ENCODE measurements at places on chromosomes 2 and 18.

GRCh38 chr18:57035590-57035989 is 111.3 kb upstream of the BOD1L2 start:
- DNase-seq = no peak

- no peak for DNase-seq
Observed at GRCh38 chr2:42127425-42128424, 41.4 kb upstream of the EML4 start.

GRCh38 chr2:241039416-241039815 is 41.0 kb downstream of the SNED1 start:
- no peak for DNase-seq

- no peak for DNase-seq
Observed at GRCh38 chr18:7904529-7904928, 337.4 kb downstream of the PTPRM start.

DNA sequence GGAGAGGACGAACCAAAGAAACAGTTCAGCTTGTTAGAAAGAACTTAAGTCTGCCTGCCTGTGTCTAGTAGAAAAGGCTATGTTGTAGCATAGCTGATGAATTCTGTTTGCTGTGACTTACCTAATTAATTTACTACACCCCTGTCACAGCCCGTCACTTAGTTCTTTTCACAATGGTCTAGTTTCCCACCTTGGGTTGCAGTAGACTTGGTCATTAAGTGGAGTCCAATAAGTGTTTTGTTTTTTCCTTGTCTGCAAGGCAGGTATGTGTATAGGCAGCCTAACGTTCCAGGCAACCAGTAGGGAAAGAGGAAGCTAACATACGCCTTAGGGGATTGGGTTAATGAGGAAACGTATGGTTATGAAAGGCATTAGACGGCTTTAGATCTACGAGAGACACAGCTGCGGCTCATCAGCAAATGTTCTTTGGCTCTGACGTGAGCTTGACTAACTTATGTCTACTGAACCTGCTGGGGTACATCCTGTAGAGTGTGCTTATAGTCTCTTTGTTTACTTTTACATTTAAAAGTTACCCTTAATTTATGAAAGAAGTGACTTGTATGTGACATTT is 180.1 kb downstream of the PRPF40A start:
- peak; percentile 46 for DNase-seq

DNA sequence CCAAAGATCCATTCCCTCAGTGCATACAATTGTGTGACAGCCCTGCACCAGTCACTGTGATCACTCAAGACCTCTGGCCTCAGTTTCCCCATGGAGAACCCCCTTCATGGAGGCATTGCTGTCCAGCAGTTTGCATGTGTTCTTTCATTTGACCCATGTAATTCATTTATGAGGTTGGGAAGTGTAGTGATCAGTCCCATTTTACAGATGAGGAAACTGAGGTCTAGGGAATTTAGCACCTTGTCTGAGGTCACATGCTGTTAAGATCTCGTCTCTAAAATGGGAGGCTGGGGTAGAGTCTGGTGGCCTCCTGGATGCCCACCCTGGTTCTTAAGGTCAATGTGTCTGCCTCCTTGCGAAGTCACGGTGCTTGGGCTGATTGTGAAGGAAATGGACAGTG is 19.1 kb downstream of the LDLRAD4 start:
- DNase-seq = no peak

GRCh38 chr2:38720613-38721241 is 30.4 kb downstream of the SRSF7 start:
- DNase-seq = peak; percentile 72

DNA sequence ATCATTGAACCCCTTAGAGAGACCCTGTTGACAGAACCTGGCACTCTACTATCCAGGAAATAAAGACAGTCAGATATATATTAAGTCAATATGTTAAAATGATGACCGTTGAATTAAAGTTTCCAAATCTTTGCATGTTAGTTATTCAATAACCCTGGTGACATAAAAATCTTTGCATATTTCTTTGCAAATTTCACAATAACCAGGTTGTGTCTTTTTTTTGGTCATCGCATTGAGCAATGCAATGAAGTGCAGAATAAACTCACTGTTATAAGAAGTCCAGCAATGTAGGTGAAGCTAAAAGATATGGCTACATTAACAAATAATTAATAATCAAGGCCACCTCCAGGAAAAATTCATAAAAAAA is 596.9 kb downstream of the NYAP2 start:
- no peak for DNase-seq

DNA sequence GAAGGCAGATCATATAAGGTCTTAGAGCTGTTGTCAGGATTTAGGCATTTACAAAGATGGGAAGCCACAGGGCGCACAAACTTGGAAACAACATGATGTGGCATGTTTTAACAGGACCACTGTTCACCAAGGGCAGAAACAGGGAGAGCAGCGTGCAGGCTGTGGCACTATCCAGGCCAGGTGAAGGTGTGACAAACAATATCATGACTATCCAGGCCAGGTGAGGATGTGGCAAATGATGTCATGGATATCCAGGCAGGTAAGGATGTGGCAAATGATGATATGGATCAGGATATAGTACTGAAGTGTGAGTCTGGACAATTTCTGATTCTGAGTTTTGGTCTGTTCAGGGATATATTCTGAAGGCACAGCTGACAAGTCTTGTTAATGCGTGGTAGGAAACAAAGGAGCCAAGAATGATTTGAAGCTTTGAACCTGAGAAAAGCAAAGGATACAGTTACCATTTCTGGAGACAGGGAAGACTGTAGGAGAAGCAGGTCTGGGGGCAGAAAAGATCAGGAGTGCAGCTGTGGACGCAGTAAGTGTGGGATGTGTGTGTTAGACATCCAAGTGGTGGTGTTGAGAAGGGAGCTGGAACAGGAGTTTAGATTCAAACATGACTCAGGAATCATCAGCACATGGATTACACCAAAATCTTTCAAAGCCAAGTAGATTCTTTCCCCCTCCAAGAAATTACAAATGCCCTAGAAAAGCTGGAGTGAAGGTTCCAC is 205.9 kb downstream of the TMEM163 start:
- no peak for DNase-seq

- DNase-seq = no peak
Observed at GRCh38 chr2:241620419-241620769, 16.6 kb downstream of the THAP4 start.

DNA sequence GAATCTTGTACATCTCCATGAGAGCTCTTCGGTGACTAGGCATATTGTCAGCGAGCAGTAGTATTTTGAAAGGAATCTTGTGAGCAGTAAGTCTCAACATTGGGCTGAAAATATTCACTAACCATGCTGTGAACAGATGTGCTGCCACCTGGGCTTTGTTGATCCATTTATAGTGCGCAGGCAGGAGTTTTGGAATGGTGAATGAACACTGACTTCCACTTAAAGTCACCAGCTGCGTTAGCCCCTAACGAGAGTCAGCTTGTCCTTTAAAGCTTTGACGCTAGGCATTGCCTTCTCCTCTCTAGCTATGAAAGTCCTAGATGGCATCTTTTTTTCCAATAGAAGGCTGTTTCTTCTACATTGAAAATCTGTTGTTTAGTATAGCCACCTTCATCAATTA is 4.1 kb downstream of the ASB1 start:
- DNase-seq = no peak

GRCh38 chr2:21072477-21073242 is 28.8 kb upstream of the APOB start:
- DNase-seq = no peak

DNA sequence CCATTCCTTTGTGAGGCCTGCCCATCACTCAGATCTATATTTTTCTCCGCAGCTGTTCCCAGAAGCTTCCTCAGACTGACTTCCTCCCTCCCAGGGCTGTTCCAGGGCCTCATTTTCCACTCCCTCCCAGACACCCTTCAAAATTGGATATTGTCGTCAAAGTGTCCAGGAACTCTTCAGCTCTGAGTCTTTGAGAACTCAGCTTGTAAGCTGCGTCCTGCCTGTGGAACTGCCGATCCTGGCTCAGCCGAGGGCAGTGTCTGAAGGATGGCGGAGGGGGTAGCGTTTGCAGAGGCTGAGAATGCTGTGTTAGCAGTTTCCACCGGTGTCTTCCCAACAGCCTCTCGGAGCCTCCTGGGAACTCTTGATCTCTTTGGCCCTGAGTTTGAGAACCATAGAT is 27.1 kb downstream of the NCK2 start:
- DNase-seq = no peak

DNA sequence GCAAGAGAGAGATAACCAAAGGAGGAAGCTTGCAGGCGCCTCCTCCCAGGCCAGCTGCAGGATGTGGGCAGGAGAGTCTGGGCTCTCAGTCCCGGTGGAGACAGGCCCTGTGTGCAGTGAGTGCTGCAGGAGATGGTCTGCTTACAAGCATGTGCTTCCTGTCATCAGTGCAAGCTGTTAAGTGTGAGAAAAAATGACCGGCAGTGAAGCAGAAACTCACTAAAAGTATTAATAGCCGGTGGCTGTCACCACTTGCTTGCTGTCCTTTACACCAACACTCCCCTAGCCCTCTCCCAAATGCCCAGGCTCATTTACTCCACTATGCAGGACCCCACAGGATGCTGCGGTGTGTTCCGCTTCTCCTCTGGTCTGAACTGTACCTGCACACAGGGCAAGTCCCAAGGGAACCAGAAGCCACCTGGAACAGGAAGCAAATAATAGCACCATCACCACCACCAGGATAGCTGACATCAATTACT is 435.6 kb upstream of the HS6ST1 start:
- peak; percentile 43 for DNase-seq

GRCh38 chr2:142926445-142926844 is 49.0 kb downstream of the KYNU start:
- no peak for DNase-seq

GRCh38 chr2:201978986-201979385 is 54.7 kb upstream of the FZD7 start:
- DNase-seq = no peak

GRCh38 chr2:201933792-201934237 is 99.8 kb upstream of the FZD7 start:
- DNase-seq = no peak

- DNase-seq = peak; percentile 39
Observed at GRCh38 chr2:10054424-10054823, 11.1 kb downstream of the KLF11 start.

DNA sequence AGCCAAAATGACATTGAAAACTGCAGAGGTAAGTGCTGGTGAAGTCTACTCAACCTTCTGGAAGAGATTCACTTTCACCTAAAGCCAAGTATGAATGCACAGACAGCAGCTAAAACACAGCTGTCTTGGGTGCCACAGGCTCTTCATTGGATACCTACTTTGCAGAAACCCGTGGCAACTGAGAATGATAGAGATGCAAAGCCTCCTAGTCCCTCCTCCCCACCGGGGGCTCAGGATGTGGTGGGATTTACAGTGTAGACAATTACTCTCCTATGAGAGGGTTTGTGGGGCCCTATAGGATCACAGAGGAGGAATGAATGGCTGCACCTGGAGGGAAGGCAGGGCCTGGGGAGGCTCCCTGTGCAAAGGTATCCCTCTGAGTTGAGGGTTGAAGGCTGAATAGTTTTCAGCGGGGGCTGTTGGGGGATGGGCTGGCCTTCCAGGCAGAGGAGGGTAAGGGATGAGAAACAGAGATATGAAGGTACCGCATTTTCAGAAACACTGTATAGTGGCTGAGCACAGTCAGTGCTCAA is 131.6 kb downstream of the RNF144A start:
- no peak for DNase-seq

GRCh38 chr2:239208465-239209180 is 192.2 kb downstream of the HDAC4 start:
- DNase-seq = peak; percentile 37

- DNase-seq = no peak
Observed at GRCh38 chr2:24011250-24012104, 1.6 kb downstream of the MFSD2B start.

- no peak for DNase-seq
Observed at GRCh38 chr2:233743464-233744259, 14.8 kb downstream of the UGT1A3 start.

- DNase-seq = no peak
Observed at GRCh38 chr2:173922760-173923159, 42.4 kb downstream of the SP3 start.

GRCh38 chr2:153667475-153667874 is 188.9 kb upstream of the RPRM start:
- DNase-seq = no peak

DNA sequence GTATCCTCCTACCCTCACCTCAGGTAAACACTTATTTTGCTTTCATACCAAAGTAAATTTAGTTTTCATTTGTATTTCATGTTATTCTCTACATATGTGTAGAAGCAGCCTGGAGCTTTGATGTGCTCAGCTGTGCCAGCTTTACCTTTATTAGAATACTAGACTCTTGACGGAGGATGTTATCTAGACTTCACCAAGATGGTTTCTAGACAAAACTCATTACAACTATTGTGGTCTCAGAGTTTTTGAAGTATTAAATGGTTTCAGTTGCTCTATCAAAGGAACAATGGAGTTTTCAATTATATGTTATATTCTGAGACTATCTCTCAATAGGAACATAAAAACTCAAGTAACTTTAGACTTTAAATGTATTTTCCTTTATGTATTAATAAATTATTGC is 5.0 kb upstream of the IL18RAP start:
- no peak for DNase-seq

GRCh38 chr2:216006164-216006663 is 7.1 kb downstream of the MREG start:
- DNase-seq = peak; percentile 35

DNA sequence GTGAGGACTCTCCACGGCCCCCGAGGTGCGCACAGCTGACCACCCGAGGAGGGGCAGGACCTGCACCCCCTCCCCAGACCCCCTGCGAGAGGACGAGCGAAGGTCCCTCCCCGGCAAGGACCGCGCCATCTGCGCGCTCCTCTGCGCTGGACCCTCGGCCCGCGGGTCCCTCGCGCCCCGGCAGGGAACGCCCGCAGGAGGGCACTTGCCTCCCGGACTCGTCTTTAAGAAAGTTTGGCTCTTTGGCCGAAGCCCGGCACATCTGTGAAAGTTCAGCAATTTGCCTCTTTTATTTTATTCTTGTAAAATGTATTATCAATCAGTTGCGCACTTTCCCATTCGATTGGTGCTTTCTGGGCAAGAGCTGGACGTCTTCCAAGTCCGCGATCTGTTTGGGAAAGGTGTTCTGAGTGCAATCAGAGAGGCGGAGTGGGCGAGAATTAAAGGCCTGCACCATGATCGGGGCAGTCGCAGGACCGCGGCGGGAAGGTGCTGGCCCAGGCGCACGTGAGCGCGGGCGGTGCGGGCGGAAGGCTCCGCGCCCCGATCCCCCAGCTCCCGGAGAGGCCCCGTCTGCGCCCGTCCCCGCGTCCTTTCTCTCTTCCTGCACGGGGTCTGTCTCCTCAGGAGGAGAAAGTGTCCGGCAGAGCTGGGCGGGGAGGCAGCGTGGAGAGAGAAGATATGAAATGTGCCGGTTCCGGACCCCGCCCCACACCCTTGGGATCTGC is 1.6 kb upstream of the ALKAL2 start:
- DNase-seq = peak; percentile 56

GRCh38 chr18:46768166-46768921 is 11.5 kb upstream of the ST8SIA5 start:
- DNase-seq = no peak

Data from kidney (tissue), 22 donors.